ENCODE measurements at places on chromosomes 12 and 14.
A peak's percentile ranks its signal among the peaks of the same experiment; 100 is the strongest.

GRCh38 chr12:111368291-111368787, 556 bp downstream of the PHETA1 start:
- DNase-seq, result no peak

DNA sequence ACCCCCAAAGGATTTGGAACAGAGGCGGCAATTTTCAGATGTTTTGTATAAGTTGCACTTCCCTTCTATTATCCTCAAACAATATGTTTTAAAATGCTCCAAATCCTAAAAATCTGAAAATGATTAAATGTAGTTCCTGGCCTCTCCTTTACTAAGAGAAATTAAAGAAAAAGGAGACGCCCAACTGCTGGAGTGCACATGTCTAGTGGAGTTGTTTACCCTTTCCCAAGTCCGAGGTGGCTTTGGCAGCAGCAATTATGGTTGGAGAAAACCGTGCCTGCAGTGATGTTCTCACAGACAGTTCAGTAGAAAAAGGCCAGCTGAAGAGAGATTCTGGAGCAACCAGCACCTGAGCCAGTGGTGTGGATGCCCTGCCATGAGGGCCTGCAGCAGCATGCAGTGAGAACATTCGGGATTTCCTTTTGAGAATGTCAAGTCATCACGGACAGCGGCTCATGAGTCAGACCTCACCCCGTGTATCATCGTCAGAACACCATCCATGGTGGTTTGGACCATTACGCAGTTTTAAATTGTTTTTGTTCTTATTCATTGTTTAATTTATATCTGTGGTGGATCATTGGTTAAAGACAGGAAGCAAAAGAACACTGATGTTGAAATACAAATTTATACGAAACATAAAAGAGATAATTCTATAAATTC, 179.0 kb upstream of the KRR1 start:
- no peak for DNase-seq

- DNase-seq, result no peak
Observed at GRCh38 chr12:3571724-3572123, 80.7 kb downstream of the PRMT8 start.

DNA sequence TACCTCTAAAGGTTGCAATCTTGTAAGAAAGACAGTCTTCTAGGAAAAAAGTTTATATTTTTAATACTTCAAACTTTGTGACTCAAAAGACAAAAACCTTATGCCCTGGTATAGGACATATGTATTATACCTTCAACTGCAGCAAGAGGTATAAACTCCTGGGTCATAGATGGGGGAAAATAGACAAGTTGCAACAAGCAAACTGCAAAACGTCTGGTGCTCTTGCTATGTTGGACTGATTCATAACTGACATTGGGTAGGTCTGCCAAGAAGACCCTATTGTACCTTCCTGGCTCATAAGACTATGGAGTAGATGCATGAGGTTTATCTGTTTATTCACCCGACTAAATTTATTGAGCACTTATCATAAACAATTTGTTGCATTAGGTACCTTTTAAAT, 40.9 kb downstream of the BEST3 start:
- no peak for DNase-seq

DNA sequence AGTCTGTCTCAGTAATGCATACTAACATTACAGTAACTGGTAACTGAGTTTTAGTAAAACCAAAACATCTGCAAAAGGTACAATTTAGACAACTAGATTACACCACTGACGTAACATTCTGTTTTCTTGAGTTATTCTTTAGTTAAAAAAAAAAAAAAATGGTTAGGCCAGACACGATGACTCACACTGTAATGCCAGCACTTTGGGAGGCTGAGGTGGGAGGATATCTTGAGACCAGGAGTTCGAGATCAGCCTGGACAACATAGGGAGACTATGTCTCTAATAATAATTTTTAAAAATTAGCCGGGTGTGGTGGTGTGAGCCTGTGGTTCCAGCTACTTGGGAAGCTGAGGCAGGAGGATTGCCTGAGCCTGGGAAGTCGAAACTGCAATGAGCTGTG, 34.1 kb downstream of the AP5M1 start:
- no peak for DNase-seq

DNA sequence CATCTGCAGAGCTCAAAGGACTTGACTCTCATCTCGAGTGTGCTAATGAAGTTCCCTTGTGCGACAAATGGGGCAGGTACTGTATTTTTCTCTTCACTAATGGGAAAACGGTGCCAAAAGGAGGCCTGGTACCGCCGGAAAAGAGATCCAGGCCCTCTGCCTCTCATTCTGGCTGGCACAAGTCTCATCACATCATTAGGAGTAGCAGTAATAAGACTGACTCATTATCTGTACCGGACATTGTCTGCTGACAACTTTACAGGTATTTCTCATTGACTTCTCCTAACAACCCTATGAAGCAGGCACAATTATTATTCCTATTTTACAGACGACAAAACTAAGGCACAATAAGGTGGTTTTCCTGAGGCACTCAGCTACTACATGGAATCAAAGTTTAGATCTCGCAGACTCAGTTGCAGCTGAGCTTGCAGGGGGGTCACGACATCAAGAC, 668 bp downstream of the APPL2 start:
- DNase-seq, result peak; percentile 18

GRCh38 chr14:65864549-65864948, 452.0 kb downstream of the FUT8 start:
- no peak for DNase-seq

DNA sequence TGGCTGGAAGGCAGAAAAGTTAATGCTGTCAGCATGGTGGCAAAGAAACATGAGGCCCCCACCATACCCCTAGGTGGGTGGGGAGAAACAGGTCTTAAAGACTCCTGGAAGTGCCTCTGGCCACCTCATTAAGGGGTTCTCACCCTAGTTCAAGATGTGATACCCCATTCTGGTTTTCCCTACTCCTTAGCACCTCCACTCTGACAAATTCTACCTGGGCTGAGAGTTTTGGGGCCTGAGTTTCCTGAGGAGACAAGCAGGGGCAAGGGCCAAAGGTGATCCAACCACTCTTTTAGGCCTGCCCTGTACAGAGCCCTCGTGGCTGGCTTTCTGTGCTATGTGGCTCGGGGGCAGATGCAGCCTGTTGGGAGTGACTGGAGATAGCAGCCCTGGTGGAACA, 7.9 kb upstream of the AVIL start:
- DNase-seq, result no peak

DNA sequence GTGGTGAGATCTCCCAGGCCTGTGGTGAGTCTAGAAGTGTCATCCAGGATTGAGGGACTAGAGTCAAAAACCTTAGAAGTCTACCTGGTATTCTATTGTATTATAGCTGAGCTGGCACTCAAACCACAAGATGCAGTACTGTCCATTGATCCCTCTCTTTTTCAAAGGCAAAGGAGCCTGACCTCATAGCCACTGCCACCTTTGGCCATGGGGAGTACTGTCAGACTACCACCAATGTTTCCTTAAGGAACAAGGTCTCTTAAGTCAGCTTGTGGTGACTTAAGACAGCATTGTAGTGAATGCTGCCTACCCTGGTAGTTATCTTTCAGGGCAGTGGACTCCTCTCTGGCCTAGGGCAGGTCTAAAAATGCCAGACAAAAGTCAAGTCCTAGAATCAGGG, 878.0 kb upstream of the MDGA2 start:
- no peak for DNase-seq

- DNase-seq, result no peak
Observed at GRCh38 chr12:95997911-95998510, 1.9 kb upstream of the HAL start.

DNA sequence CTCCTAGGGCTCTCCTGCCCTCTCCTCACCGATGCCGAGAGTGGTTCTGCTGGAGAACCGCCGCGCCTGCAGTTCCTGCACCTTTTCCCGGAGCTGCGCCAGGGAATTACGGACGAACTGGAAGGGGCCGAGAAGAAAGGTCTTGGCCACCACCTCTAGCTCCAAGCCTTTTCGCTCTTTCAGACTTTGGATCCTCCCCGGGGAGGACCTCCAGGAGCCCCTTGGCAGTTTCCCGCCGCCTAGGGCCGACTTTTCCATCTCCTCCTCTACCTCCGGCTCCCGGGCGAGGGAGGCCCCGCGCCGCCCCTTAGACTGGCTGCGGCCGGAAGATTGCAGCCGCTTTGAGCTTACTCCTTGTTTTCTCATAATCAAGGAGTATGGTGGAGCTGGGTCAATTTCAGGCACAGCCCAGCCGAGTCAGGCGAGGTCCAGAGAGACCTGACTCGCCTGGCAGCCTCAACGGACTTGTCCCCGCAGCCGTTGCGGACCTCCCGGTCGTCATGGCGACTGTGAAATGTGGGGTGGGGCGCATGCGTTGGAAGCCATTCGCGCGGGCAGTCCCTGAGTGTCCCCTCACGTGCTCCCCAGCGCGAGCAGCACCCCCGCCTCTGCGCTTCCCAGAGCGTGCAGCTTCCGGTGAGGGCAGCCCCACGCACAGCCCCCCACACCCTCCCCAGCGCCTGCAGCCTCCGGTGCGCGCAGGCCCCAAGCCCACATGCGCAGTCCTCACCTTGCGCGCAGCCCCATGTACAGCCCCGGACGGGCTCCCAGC, at the start of gene DPY19L2:
Gene DPY19L2 (minus strand): TSS at position 466 of the 772 bp plus-strand sequence. CDS start 100 bp downstream, at position 366.
- DNase-seq, result peak; percentile 65

GRCh38 chr12:72330301-72330700, 58.1 kb downstream of the TRHDE start:
- no peak for DNase-seq
